ENCODE measurements at places on chromosomes 1 and 21. TPM values are rescaled to one million over a fixed set of nuclear protein-coding genes. Genes with fewer than 3 reads are reported as not detected.

DNA sequence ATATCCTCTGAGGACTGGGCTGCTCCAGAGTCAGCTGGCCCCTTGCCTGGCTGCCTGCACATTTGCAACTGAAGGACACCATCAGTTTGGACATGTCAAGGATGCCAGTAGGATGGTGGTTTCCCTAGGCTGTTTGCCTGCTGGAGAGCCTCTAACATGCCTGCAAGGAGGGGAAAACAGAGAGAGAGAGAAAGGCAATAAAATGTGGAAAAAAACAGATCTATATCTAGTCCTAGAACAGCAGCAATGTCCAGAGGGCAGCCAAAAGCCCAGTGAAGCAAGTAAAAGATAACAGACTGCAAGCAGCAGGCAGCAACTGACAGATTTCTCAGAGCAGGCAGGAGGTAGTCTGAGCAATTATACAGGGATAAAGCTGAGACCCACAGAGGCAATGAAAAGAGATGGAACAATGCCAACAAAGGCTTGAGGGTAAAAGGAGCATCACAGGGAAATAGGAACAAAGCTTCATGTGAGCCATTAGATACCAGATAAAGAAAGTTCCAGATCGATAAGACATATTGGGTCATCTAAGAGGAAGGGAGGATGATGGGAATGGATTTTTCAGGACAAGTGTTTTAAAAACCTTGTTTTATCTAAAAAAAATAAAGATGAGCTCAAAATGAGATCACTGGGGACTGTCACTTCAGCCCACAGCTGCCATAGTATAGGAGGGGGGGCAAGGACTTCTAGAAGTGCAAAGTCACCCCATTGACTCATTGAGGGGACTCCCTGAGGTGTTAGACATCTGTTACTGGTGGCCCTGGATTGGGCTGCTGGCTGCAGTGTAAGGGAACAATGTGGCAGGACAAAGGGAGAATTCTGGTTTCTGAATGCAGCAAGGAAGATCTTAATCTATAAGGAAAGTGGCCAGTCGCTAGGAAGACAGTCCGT, 38.6 kb upstream of the GADD45A start:
- DNase-seq = peak; percentile 95

Gene MAB21L3
- not detected for total RNA-seq

GRCh38 chr1:48741380-48741779, 35.3 kb downstream of the BEND5 start:
- DNase-seq = no peak

Gene FAM89A
- 3.1 TPM for total RNA-seq

DNA sequence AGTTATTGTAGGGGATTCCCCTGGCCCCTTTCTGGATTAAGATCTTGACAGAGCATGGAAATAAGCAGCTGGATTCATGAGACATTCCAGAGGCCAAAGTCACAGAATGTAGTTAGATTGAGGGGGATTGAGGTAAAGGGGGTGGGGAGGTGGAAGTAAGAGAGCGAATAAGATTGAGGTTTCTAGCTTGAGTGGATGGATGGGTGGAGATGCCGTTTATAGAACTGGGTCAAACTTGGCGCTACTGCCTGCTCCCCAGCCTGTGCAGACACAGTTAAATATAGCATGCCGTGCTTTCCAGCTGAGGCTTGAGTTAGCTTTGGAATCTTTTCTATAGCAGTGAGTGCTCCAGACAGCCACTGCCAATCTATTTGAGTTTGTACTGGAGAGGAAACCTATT, 85.7 kb downstream of the DYRK1A start:
- peak; percentile 73 for DNase-seq

Gene IFNAR1
- 2.2 TPM for total RNA-seq

- DNase-seq = no peak
These were observed 60.0 kb upstream of the EPS8L3 start for GRCh38 chr1:109823543-109824348.

- DNase-seq = no peak
These were observed 50.4 kb upstream of the SLC19A1 start for GRCh38 chr21:45592626-45593134.

Gene TNFRSF9
- not detected for total RNA-seq

DNA sequence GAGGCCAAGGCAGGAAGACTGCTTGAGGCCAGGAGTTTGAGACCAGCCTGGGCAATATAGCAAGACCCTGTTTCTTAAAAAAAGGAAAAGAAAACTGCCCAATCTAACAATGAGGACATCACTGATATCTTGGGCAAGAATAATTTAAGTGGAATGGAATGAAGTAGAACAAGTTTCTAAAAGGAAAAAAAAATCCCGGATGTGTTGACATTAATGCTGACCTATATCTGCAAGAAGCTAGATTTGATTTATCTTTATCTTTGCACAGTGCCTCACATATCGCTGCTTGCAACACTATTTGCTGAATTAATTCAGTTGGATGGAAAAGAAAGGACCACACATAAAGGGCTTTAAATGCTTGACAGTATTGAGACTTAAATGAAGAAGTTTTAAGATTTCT, 27.8 kb downstream of the DIPK1A start:
- no peak for DNase-seq

DNA sequence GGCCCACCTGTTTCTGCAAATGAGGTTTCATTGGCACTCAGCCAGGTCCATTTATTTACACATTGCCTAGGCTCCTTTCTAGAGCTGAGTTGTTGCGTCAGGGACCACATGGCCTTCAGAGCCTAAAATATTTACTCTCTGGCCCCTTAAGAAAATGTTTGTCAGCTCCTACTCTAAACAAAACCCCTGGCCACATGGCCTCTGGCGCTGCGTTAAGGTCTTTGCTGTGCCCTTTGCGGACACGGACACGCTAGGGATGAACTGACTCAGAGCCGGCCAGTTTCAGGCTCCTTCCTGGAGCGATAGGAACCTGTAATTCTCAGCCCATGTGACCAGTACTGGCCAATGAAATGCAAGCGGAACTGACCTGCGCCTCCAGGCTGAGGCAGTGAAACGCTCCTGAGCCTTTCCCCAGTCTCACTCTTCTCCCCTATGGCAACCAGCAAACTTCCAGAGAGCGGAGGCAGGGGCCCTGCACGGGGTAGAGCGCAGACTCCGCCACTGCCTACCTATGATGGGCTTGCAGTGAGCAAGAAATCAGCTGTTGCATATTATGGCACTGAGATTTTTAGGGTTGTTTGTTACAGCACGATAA, 160.3 kb downstream of the ETS2 start:
- no peak for DNase-seq

All from G401 (cell line).